ENCODE measurements at places on chromosomes 12 and 14.

DNA sequence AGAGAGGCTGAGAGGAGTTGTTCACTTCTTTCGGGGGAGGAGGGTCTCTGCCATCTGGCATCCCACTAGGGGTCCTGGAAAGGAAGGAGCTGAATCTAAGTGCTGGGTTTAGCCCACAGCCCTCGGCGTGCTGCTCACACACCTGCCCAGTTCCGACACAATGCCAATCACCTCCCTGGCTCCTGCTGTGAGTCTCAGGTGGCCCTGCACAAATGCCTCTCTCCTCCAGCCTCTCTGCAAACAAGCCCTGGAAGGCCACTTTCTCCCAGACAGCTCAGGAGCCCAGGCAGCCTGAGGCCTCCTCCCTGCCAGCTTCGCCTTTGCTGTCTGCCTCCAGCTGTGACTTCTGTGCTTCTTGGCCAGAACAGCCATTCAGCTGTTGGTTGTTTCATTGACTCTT is 51.2 kb downstream of the SMIM41 start:
- no peak for DNase-seq

DNA sequence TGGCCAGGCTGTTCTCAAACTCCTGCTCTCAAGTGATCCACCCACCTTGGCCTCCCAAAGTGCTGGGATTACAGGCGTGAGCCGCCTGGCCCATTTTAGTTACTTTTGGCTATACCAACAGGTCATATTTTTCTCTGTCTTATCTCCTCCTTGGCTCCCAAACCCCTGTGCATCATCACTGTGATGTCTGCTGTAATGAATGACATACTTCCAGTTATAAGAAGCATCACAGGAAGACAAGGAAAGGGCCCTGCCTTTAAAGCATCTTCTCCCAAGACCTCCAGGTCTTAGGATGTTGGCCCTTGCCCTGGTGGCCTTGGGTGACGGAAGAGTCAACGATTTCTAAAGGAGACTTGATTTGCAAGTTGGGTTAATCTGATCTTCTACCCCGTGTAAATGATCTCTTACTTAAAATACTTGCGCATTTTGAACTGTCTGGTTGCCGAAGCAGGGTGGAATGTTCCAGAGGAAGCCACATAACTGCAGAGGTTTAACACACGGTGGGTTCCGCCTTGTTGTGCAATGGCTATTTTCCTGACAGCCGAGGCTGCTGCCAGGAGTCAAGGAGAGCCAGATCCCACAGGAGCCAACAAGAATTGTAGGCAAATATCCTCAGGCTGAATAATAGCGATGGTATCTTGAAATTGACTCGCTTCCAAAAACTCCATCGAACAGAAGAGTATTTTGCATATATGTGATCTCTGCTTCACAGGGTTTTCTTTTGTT is 55.7 kb upstream of the PLXNC1 start:
- no peak for DNase-seq

DNA sequence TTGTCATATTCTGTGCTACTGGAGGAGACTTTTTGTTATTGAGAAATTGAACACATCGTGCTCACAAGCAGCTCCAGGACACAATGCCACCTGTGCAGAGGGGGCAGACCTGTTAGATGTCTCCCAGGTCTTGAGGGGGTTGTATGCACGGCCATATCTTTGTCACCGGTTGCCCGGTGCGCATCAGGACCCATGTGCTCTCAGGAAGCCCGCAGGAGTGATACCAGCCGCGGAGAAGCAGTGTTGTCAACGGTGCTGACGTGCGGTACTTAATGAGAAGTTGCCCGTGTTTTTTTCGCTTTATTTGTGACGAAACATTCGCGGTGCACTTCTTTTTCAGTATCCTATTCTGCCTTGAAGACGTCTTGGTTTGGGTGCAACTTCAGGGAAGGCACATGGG is 128.2 kb upstream of the RTL1 start:
- DNase-seq = no peak

DNA sequence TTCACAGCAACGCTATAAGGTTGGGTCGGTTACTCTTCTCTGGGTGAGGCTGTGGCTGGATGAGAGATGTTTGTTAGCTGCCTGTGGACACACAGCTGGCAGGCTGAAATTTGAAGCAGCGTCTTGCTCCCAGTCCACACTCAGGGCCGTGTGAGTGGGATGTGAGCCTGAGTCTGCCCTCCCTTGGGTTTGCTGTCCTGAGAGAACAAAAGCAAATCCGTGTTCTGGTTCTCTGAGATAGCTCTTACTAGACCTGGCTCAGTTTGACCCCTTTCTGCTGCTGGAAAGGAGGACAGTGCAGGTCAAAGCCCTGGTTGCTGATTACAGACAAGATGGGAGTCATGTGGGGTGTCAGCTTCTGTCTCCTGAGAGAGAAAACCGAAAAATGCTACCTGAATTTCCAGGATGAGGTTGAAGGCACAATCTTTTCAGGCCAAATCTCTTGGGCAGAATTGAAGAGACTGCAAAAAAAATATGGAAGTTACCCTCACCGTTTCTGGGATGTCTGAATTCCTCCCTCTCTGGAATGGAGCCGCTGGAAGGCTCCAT is 270.8 kb downstream of the ZFP36L1 start:
- DNase-seq = no peak

- no peak for DNase-seq
Measured at GRCh38 chr14:63523735-63524426, 19.3 kb downstream of the PPP2R5E start.

DNA sequence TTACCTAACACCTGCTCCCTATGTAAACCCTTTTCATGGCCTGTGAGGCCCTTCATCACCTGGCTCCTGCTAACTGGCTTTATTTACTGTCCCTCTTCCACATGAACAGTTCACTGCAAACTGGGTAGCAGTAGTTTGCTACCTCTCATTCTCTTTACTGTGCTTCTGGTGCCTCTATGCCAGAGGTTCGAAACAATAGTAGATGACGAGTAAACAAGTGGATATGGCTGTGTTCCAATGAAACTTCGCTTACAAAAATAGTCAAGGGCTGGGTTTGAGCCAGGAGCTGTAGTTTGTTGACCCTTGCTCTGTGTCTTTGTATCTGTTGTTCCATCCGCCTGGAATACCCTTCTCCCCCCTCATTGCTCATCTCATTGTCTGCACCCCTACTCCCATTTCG is 233.6 kb upstream of the RMST start:
- DNase-seq = no peak

DNA sequence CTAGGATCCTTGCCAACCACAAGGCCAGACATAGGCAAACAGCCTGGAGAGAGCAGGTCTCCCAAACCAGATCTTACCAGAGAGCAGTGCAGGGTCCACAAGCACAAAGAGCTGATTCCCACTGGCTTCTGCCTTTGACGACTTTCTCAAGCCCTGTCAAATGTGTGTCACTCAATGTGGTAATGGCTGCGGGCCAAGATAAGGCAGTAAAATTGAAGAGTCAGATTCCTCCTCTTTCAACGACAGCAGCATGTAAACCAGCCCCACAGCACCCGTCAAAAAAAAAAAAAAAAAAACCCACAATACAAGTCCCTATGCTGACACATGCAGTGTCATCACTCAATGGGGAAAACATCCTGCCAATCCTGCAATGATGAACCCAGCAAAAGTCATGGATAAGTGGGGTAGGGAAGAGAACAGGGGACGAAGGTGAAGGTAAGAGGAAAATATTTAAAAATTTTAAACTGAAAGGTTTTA is at the start of gene STON2:
Gene STON2 (minus strand): TSS at position 123 of the 477 bp plus-strand sequence. CDS start 1,942 bp downstream, outside the sequence.
- DNase-seq = peak; percentile 94

Measured in hematopoietic multipotent progenitor cell treated with erythropoietin and hydrocortisone succinate and interleukin-3 and kit ligand, for 8 days (in vitro differentiated cells).